ENCODE measurements at places on chromosomes 1 and 21.

DNA sequence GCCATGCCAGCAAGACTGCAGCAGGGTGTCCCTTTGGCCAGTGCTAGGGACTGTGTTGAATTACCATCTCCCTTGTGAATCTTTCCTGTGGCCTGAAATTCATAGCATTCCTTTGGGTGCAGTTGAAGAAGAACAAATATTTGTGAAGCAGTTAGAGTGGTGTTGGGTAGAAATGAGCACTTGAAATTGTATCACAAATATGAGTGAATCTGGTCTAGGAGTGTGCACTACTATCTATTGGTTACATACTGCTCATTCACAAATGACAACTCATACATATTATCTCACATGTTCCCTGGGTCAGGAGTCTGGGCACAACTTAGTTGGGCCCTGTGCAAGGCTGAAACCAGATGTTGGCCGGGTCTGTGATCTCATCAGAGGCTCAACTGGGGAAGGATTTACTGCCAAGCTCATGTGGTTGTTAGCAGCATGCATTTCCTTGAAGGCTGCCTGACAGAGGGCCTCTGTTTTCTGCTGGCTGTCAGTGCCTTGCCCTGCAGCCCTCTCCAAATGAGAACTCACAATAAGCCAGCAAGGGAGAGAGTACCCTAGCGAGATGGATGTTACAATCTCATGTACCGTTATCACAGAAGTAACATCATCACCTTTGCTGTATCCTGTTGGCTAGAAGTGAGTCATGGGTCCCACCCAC is 23.8 kb downstream of the AJAP1 start:
- DNase-seq = no peak

GRCh38 chr1:152107984-152108881 is 7.0 kb downstream of the TCHH start:
- peak; percentile 5 for DNase-seq

DNA sequence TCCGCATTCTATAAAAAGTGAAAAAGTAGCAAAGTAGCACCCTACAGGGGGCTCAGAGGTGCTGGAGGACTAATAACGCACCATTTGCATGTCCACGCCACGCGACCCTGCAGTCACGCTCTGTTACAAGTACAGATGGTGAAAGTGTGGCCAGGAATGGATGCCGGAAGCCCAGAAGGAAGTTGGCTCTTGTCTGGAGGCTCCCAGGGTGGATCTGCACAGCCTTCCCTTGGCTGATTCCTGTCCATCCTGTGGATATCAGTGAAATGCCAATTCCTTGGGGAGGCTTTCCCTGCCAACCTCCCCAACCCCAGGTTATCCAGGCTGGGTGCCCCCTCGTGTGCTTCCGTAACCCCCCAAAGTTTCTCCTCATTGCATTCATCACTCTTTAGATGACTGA is 396.8 kb downstream of the KIF26B start:
- DNase-seq = no peak

DNA sequence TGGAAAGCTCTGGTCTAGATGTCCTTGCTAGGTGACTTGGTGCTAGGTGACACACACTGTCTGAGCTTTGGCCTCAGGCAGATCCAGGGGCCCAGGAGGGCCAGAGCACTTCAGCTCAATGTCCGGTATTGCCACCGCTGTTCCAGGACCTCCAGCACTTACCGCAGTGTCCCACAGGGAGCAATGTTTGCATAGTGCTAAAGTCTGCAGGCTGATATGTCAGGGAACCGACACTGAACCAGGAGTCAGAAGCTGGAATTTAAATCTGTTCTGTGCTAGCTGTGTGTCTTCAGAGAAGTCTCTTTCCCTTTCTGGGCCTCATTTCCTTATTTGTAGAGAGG is 19.3 kb downstream of the DHCR24 start:
- DNase-seq = no peak

- no peak for DNase-seq
Measured at GRCh38 chr1:211601982-211602670, 23.2 kb upstream of the SLC30A1 start.

GRCh38 chr1:201405484-201405831 is 6.3 kb upstream of the LAD1 start:
- no peak for DNase-seq

GRCh38 chr21:45824546-45825215 is 156.9 kb upstream of the COL6A1 start:
- DNase-seq = no peak

DNA sequence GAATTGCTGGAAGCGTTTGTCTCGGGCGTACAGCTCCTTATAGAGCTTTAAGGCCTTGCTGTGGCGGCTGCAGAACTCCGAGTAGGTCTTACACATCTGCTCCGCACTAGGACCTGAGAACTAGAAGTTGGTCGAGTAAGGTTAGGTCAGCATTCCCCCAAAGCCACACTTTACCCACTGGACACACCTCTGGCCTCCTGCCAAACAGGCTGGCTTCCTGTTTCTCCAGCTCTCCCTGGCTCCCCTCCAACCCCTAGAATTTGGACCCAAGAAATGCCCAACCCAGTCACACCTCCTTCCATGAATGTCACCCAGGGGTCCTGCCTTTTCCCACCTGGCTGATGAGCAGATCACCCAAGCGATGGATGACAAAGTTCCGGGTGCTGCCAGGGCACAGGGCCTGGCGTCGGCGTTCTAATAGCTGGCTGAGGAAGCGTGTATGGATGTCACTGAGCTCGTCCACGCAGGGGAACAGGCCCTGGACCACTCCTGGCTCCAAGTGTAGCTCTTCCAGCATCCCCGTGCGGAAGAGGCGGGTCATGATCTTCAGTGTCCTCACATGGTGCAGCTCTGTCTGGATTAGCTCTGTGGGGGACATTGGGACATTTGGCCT is 15.6 kb downstream of the ARHGEF2 start:
- peak; percentile 57 for DNase-seq

GRCh38 chr1:41547781-41548560 is 63.5 kb upstream of the EDN2 start:
- no peak for DNase-seq

All from astrocyte of the hippocampus (primary cell).